Stimulated activated CD8-positive, alpha-beta memory T cell treated with anti-CD3 and anti-CD28 coated beads, Interleukin-4, amount 100 ng/mL, for 1 hour (primary cell): ENCODE measurements at places on chromosomes 3 and 15.

GRCh38 chr3:17833786-17834559, 91.5 kb upstream of the TBC1D5 start:
- DNase-seq, result no peak

DNA sequence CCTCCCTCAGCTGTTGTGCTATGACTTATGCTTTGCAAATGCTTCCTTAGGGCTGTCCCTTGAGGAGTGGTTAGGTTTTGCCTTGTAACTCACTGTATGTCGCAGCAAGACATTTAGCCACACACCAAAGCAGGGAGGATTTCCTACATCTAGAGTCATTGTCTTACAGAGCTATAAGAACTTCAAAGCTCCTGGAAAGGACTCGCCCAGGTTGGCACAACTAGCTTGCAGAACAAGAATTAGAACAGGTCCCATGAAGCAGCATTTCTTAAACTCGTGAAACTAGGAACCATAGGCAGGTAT, 19.4 kb upstream of the ACAP2 start:
- DNase-seq, result no peak

DNA sequence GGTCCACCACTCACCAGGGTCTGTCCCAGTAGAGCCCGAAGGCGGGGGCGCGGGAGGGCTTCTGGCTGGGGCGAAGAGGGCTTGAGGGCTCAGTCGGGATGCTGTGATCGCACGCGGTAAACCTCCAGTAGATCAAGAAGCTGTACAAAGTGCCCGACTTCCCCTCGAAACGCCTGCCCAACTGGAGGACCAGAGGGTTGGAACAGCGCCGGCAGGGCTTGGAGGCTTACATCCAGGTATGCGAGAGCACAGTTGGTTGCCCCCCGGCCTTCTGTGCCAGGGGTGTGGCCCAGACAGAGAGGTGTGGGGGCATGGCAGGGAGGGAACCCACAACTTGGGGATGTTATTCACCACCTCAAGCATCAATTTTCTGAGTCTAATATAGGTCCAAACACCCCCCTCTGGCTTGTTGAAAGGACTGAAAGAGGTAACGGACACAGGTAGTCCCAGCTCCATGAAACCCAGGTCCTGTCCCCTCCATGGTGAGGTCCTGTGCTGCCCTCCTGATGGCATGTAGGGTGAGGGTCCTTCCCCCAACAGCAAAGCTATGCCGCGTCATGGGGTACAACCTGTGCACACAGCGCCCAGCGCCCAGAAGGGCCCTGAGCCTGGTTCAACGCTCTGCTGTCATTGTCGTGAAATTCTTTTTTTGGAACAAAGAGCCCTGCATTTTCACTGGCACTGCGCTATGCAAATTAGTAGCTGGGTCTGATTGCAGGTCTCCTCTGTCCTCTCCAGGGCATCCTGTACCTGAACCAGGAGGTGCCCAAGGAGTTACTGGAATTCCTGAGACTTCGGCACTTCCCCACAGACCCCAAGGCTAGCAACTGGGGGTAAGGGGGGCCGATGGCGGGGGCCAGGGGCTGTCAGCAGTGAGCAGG, 1.2 kb downstream of the SNX22 start:
- DNase-seq, result no peak

- no peak for DNase-seq
Measured at GRCh38 chr3:192931825-192932224, 14.2 kb upstream of the MB21D2 start.

GRCh38 chr3:17775073-17775472, 32.6 kb upstream of the TBC1D5 start:
- DNase-seq, result no peak

- no peak for DNase-seq
Measured at GRCh38 chr3:139676632-139677387, 962 bp downstream of the NMNAT3 start.

DNA sequence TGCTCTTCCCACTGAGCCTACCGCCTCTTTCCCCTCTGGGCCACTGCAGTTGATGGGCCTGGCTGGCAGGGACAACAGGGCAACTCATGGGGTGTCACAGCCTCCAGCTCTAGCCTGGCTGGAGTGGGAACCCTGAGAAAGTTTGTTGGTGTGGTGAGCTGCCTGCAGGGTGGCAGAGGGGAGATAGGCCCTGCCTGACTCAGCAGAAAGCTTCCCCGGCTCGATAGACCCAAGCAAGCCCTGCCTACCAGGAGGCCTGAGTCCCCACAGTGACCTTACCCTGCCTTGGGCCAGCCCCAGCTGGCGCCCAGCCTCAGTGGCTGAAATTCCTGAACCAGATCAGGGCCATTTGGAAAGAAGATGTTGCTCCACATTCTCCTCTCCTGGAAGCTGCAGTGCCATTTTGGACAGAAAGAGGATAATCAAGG, 29.4 kb downstream of the ABTB1 start:
- no peak for DNase-seq

GRCh38 chr3:24339266-24339825, 155.3 kb downstream of the THRB start:
- DNase-seq, result no peak

GRCh38 chr3:43919029-43919428, 228.3 kb downstream of the ABHD5 start:
- no peak for DNase-seq

GRCh38 chr15:69666921-69667811, 214.5 kb downstream of the RPLP1 start:
- no peak for DNase-seq

GRCh38 chr15:40102897-40103858, 5.5 kb downstream of the BMF start:
- DNase-seq, result no peak

DNA sequence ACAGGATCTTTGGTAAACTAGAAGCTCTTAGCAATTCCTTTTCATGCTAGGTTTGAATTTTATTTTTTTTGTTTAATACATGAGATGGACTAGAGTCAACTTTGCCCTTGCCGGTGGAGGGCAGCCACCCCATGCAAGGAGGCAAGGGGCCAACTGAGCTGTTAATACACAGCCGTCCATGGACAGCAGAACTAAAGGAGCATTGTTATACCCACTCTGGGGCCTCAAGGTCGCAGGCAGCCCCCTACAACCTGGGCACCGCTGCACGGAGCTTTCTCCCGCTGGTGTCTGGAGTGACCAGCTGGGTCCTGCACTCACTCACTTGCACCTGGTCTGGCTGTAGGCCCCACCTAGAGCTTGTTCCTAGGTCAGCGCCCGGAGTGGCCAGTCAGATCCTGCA, 47.9 kb upstream of the ACKR4 start:
- no peak for DNase-seq

GRCh38 chr3:128074851-128075521, 22.7 kb downstream of the SEC61A1 start:
- no peak for DNase-seq

- no peak for DNase-seq
Measured at GRCh38 chr3:113721636-113722035, 24.4 kb downstream of the NAA50 start.

GRCh38 chr3:194130807-194131589, 5.0 kb upstream of the HES1 start:
- no peak for DNase-seq

GRCh38 chr15:100570275-100570674, 31.7 kb downstream of the LINS1 start:
- no peak for DNase-seq

- no peak for DNase-seq
Measured at GRCh38 chr15:66078196-66078928, 175.2 kb downstream of the MEGF11 start.

DNA sequence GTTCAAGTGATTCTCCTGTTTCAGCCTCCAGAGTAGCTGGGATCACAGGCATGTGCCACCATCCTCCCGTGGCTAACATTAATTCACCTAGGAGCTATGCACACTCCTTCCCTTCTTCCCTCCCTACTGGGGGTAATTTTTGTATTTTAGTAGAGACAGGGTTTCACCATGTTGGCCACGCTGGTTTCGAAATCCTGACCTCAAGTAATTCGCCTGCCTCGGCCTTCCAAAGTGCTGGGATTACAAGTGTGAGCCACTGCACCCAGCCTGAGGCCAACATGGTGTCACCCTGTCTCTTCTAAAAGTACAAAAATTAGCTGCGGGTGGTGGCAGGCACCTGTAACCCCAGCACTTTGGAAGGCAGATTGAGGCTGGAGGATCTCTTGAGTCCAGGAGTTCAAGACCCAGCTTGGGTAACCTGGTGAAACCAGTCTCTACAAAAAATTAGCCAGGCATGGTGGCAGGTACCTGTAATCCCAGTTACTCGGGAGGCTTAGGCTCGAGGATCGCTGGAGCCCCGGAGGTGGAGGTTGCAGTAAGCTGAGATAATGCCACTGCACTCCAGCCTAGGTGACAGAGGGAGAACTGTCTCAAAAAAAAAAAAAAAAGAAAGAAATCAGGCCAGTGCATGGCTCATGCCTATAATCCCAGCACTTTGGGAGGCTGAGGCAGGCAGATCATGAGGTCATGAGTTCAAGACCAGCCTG, 6.1 kb downstream of the RNU5B-1 start:
- no peak for DNase-seq

GRCh38 chr3:45965253-45965652, 22.0 kb downstream of the CXCR6 start:
- DNase-seq, result no peak

DNA sequence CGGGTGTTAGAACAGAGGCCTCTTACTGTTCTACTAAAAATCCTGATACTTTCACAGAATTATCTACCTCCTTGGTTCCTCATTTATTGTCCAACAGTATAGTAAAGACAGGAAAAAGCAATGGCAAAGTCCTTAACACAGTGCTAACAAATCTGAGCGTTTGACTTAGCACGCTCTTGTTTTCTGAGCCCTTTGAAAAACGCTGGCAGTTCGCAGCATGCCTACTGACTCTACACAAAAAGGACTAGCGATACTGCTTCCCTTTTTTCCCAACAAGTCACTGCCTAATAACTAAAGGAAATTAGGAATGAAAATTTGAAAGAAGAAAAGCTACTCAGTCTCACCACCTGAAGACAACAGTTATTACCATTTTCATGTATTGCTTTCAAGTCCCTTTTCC, 34.8 kb upstream of the CEMIP start:
- DNase-seq, result no peak

DNA sequence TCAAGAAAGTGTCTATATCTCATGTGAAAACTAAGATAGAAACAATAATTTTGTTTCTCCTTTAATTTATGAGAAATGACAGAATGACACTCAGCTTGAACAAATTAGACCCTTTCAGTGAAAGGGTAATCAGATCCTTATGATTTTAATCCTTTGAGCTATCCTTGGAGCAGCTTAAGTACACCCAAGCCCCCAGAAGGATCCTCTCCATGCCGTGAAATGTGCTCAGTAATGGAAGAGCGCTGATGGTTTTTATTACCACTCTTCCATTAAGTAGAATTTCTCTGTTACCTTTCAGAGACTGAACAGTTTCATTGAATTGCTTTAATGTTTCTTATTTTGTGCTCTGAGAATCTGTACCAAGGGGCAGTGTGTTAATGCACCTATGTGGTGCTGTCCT, 54.3 kb downstream of the HMG20A start:
- no peak for DNase-seq

- no peak for DNase-seq
Measured at GRCh38 chr3:57952208-57952631, 56.0 kb upstream of the FLNB start.

DNA sequence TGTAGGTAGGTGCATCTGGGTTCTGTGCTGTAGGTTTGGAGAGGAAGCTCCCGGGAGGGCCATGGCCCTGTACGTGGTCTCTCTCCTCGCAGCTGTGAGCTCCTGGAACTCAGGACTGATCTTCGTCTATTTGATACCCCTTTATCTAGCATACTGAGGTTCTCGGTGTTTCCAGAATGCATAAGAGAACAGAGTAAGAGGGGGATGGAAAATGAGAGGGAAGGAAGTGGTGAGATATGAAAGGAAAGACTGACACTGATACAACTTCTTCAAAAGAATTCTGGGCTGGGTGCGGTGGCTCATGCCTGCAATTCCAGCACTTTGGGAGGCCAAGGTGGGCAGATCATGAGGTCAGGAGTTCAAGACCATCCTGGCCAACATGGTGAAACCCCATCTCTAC, 90.7 kb downstream of the CHRD start:
- no peak for DNase-seq

- no peak for DNase-seq
Measured at GRCh38 chr15:31090766-31091165, 10.8 kb downstream of the TRPM1 start.

DNA sequence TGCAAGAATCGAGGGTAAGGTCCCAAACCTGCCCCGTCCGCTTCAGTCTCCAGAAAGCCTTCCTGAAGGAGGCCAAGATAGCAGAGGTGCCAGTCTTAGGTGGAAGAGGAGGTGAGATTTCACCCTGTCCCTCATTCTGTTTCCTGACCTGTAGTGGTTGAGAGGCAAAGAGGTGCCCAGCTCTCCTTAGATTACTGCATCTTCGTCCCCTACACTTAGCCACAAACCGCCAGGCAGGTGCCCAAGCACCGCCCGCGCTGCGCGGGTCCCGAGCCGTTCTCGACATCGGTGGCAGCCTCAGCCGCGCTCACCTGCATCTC, 23.8 kb upstream of the POLG start:
- no peak for DNase-seq

DNA sequence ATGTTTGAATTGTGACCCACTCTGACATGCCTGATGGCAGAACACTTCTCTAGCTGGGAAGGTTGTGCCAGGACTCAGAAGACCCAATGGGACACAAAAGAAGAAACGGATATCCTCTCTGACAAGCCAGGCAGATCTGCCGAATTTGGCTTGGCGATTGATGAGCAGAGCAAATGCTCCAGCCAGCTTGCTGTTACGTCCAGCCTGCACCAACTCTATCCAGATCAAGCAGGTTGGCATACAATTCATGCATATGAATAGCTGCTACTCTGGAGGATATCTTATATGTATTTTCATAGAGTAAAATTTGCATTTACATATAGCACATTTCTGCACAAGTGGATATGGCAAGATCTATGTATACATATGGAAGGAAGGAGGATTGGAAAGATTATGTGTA, 102.8 kb downstream of the PEX5L start:
- DNase-seq, result no peak

DNA sequence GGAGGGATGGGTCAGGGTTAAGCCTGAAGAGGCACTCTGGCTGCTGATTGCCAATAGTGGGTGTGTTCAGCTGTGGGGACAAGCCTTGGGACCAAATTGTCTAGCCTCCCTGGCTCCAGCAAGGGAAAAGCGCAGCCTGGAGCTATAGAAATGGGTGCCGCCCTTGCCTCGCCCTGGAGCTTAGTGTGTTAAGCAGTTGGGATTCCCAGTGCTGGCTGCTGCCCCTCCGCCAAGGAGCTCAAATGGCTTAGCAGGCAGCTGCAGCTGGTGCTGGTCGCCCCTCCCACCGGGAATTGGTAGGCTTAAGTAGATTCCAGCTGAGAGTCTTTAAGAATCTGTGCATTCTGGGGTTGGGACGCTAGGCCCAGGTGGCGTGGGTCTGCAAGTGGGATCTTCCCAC, 662.9 kb upstream of the TBL1XR1 start:
- DNase-seq, result no peak

- DNase-seq, result no peak
Measured at GRCh38 chr3:175111036-175111435, 251.9 kb downstream of the NAALADL2 start.

GRCh38 chr3:53264718-53265117, 8.9 kb upstream of the TKT start:
- DNase-seq, result no peak

GRCh38 chr3:23600167-23600871, 205.4 kb upstream of the UBE2E1 start:
- DNase-seq, result no peak
